Epithelial cell of esophagus (primary cell): ENCODE measurements at places on chromosomes 12 and 14.

GRCh38 chr12:93877446-93877845, 200.3 kb downstream of the CRADD start:
- DNase-seq = no peak

DNA sequence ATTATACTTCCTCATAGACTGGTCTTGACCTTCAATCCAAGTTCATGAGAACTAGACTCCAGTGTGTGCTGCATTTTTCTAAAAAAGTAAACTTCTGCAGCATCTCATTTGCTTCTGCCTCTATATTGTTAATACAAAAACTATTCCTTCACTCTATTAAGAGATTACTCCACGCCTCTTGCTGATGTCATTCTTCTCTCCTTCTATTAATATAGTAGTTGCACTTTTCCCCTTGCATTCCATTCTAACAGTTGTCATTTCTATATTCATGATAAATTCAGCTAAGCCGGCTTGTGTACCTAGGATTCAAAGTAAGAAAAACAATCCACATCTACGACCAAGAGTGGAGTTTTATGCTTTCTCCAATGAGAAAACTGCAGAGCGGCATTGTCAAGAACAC, 480.4 kb upstream of the NOVA1 start:
- DNase-seq = no peak

GRCh38 chr14:90274019-90274418, 17.7 kb downstream of the PSMC1 start:
- DNase-seq = no peak

DNA sequence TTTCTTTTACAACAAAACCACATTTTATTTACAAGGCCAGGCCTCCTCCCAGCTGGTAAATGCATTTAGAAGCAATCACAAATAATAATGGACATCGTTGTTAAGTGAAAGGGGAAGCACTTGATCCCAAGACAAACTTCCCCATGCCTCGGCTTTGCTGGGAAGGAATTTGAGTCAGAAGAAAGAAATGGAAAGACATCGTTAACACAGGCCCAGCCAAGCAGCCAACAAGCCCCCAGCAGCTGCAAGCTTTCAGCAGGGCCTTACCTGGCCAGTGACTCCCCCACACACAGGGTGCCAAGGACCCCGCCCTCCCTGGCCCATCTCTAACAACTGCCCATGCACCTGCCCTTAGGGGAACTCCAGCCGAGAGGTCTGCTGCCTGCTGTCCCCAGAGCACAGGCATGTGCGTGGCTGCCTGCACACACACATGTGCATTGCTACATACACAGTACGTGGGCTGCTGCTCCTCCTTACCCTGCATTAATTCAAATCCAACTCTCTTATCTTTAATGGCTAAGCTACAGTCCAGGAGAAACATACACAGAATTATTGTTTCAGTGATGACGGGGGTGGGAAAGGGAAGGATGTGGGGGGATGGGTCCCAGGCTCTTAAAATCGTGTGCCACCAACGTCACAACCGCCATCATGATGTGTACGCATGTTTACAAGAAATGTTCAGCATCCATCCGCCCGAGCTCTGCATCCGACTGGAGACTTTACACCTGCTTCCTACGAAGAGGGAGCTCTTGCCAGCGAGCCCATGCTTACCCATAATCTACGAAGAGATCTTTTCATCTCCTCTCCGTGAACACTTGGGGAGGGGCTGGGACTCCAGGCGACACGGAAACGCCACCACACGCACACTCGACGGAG, 9.8 kb downstream of the BCL11B start:
- DNase-seq = peak; percentile 57

GRCh38 chr14:101282418-101282817, 278.9 kb upstream of the DIO3 start:
- no peak for DNase-seq

GRCh38 chr12:13179211-13180074, 17.1 kb upstream of the EMP1 start:
- peak; percentile 87 for DNase-seq

DNA sequence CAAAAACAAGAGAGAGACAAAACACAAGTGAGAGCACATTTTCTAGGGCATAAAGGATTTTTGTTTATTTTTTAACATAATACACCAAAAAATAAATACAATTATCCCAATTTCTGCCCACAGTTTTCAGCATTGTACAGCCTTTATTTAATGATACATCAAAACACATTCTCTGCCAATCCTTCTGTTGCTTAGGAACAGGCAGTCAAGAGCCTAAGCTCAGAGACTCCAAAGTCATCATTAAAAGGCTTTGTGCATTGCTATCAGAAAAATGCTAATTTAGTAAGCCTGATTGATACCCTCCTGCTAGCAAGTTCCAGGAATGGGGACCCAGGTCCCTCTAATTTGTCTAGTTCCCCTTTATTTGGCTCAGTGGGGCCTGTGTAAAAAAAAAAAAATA, 536.5 kb downstream of the RPS29 start:
- no peak for DNase-seq

DNA sequence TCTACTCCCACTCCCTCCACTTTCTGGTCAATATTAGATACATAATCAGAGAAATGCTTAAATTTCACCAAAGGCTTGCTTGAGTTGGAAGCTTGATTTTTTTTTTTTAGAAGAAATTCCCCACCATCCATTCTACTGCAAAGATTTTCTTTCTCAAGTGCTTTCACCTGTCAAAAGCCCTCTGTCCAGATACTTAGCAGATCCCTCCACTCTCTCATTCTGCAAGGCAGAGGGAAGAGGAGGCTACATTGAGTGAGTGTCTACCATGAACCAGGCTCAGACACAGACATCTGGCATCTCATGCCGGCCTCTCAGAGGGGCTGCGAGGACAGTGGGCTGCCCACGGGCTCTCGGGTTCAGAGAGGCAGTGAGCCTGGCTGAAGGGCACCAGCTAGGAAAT, 127.6 kb upstream of the GSC start:
- DNase-seq = no peak

DNA sequence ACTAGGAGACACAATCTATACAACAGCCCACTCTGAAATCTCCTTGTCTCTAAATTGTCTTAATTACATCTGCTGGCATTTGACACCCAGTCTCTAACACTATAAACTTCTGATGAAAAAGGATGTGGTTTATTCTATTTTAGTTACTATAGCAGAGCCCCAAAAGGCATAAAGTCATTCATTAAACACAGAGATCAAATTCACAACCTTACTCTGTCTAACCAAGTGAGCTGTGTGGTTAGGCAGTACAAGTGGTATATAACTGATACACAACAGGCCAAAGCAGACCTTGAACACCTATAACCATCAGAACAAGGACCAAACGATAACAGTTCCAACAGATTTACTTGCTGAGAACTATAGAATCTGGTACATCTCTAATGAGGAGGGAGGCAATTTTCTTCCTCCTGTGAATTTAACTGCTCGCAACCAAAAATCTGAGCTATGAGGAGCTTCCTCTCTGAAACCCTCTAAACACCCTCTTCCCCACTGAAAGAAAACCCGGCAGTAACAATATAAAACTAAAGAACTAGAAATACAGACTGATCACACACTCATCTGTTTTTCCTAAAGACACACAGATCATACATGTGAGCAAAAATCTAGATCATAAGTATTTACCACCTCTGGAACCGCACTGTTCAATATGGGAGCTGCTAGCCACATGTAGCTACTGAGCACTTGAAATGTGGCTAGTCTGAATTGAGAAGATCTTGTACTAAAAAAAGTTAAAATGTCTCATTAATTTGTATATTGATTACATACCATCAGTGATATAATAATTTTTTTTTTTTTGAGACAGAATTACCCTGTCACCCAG, 17.7 kb downstream of the SPPL3 start:
- DNase-seq = no peak

DNA sequence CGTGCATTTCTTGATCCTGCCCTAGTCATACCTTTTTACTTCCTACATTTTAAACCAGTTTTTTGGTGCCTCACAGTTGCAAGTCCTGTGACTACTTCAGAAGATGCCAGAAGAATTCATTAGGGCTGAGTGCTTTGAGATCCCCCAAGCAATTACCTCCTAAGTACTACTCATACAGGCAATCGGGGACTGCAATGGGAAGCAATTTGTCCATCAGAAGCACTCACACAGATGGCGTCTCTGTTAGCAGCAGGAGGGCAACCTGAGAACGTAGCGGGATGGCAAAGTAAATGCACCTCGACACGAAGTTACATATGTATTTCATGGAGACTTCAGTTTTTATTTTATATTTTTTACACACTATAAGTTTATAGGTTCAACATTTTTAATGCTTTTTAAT, 188.3 kb downstream of the CAPZA3 start:
- DNase-seq = no peak

DNA sequence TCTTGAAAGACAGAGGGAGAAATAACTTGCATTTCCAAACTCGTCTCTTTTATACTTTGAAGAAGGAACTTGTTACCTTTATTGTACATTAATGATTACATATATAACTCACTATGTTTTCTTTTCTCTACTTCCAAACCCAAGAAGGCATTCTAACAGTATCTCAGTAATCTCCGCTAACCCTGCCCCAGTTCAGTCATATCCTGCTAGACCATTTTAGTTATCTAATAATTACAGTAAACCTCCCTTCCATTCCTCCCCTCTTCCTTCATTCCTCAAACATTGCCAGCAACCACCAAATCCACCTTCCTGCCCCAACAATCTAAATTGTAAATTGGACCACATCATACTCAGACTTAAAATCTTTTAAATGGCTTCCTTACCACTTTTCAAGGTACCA, 30.6 kb downstream of the STK38L start:
- no peak for DNase-seq

GRCh38 chr14:106390401-106390800, 864.0 kb downstream of the TMEM121 start:
- no peak for DNase-seq

DNA sequence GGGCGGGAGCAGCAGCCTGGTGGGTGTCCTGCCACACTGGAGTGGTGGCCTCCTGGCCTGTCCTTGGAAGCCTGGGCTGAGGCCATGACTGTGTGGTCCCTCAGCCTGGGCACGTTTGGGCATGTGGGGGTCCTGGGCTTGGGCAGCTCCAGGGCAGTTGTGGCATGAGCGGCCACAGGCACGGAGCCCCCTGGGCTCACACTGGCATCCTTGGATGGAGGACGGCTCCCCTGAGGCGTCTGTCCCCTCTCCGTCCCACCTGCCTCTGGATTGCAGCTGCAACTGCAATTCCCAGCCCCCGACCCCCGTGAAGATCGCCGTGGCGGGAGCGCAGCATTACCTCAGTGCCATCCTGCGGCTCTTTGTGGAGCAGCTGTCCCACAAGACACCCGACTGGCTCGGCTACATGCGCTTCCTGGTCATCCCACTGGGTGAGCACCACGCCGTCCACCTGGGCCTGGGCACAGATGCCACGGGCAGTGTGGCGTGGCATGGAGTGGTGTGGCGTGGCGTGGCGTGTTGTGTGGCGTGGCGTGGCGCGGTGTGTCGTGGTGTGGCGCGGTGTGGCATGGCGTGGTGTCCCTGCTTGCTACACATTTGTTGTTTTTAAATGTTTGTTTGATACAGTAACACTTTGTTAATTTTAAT, 15.1 kb upstream of the TEX22 start:
- DNase-seq = no peak

DNA sequence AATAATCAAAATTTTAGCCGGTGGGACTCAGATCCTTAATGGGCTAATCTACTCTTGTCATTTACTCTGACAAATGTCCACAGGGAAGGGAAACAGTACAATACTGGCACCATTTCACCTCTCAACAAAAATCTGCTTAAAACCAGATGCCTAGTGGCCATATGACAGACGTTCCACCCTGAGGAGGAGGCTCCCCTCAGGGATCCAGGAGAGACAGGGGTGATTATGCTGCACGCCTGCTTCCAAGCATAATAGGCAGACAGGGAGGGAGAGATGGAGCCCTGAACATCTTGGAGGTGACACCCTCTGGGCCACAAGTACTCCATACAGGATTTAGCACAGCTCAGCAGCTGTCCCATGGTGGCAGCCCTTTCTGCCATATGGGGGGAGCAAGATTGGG, 24.8 kb upstream of the AKAP6 start:
- DNase-seq = no peak

- no peak for DNase-seq
Observed at GRCh38 chr14:100549834-100550625, 37.2 kb downstream of the BEGAIN start.

DNA sequence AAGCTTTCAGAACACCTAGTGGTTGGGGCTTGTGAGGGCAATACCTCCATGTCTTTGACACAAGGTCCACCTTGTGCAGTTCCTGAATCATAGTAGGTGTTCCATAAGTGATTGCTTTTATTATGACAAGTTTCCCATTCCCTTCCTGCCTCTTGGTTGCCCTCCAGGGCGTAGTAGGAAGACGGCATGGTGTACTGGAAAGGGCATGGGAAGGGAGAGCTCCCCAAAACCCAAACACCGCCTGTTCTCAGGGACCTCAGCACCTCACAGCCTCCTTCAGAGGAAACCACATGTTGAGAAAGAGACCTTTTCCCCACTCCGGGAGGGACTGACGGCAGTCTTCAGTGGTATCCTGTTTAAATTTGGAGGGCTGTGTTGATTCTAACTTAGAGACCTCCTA, 21.1 kb downstream of the EVL start:
- no peak for DNase-seq

DNA sequence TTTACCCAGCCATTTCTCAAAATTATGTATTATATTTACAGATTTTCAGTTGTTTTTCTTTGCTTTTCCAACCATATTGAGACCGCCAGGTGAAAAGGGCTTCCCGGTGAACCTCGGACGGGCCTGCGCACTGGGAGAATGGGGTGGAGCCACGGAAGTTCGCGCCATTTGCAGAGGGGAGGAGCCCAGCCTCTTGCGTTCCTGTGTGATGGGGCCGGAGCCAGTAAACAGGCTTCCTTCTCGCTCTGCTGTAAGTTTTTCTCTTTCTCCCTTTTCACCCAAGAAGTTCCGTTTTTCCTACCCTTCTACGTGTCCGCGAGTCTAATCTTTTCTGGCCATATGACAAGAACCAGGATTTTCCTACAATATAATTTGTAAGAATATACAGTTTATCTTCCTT, 1108.8 kb upstream of the SEL1L start:
- peak; percentile 13 for DNase-seq

DNA sequence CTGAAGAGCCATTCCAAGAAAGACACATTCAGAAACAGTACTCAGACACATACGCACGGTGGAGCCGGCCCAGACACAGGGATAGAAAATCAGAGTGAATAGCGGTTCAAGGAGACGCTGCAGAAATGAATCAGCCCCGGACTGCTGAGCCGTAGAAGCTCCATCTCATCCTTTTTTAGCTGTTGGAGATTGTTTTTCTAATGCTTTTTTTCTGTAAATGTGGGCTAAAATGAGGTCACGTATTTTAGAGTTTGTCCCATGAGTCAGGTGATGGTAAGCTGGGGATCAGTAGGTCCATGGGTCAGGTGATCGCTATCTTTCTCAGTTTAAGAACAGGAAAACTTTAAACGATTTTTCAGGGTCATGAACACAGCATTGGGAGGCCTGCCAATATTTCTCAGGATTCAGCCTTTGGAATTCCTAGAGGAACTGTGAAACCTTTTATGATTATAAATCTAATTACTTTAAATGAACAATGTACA, 202.4 kb downstream of the ITPR2 start:
- DNase-seq = no peak
